Smooth muscle cell of trachea (primary cell): ENCODE measurements at places on chromosomes 16 and 17. TPM values are rescaled to one million over a fixed set of nuclear protein-coding genes. Genes with fewer than 3 reads are reported as not detected.

The KRT27 gene
- not detected in 2 replicates for total RNA-seq

The CD19 gene
- not detected in 2 replicates for total RNA-seq

The LSM12 gene
- total RNA-seq, result 32.4 and 43.7 TPM in 2 replicates

The SSTR5 gene
- total RNA-seq, result not detected in 2 replicates

The TRAF4 gene
- total RNA-seq, result 14.3 and 26.8 TPM in 2 replicates

The HSF4 gene
- 12.9 and 50.4 TPM in 2 replicates for total RNA-seq

The MT1E gene
- total RNA-seq, result 167 and 190 TPM in 2 replicates

The HSPB9 gene
- not detected in 2 replicates for total RNA-seq

The CORO6 gene
- 12.1 and 21.3 TPM in 2 replicates for total RNA-seq

The SUPT4H1 gene
- 36.2 and 48.4 TPM in 2 replicates for total RNA-seq
